ENCODE measurements at places on chromosomes 4 and X. TPM values are rescaled to one million over a fixed set of nuclear protein-coding genes. Genes with fewer than 3 reads are reported as not detected.

- no peak for DNase-seq
Measured at GRCh38 chr4:150150629-150151062, 72.4 kb downstream of the DCLK2 start.

DNA sequence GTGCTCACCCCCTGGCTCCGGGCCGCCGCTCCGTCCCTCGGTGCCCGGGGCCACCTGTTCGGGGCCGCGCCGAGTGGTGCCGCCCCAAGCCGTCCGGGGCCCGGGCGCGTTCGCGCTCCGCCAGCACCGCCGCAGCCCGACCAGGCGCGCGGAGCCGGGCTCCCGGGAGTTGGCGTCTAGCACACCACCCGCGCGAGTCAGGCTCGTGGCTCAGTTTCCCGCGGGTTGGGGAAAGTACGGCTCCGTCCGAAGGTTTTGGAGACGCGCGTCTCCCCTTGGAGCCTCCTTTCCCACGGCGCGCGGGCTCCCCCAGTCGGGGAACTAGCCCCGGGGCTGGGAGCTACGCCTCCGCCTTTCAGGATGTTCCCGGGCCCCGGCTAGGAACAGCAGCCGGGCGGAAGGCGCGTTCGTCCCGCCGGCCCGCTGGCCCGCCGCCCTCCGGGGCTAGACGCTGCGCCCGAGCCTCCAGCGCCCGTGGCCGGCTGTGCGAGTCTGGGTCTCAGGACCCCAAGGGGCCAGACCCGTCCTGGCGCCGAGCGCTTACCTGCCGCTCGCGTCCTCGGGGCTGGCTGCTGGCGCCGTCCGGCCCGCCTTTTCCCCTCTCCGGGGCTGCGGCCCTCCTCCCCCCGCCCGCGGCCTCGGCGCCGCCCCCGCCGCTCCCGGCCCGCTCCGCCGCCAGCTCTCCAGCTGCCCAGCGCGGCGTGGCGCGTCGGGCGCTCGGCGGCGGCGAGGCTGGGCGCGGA lies at the start of gene ADGRG2:
ADGRG2 (minus strand) TSS at position 571 of the 743 bp plus-strand sequence. CDS start 53,634 bp downstream, outside the sequence.
- DNase-seq, result no peak

Gene USP17L25
- not detected for total RNA-seq

GRCh38 chr4:68349279-68349648 lies 626 bp downstream of the YTHDC1 start:
- DNase-seq, result no peak

DNA sequence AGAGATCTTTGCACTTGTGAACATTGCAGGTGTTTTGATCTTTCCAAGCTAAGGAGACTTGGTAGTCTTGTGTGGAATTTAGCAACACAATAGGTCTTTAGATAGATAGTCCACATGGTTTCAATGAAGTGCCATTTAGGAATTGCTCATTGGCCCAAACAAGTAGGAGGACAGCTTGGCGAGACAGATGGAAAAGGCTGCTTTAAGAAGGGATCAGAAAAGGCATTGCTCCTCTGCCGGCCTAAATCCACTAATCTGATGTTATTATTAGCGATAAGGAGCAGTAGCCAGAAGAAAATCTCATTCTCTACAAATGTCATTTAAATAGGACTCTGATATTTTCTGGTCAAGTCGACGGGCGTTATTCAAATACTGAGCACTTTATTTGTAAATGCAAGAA lies 99.7 kb downstream of the AFF2 start:
- DNase-seq, result no peak

DNA sequence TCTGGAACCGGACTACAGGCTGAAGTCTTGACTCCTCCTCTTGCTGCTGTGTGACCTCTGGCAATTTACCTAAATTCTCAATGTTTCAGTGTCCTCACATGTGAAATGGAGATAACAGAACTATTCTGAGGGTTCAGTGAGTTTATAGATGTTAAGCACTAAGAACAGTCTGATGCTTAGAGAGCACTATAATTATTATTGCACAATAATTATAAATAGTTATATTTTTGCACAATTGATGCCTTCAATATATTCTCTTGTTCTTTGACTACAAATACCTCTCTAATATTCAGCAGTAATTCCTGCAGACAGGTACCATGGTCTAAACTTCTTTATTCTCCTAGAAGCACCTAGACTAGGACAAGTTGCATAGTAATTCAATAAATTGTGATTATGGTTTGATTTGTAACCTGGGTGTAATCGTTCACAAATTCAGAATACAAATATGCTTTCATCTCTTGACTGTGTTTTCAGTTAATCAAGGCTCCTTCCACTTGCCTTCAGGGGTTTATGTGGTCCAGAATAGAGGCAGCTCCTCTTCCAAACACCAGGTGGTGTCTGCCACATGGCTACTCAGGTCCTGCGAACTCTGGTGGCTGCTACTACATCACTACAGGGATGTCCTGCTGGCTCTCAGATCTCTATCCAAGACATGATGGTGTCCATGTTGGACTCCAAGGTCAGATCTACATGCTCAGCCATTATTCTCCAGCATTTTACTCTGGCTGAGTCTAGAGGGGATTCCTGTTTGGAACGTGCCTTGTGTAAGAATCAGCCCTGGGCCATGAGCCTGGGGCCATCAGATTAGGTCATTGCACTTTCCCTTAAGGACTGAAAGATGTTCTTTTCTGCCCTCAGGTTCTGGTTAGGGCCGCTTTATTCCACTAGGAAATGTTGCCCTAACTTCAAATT lies 103.4 kb downstream of the QRFPR start:
- peak; percentile 50 for DNase-seq

All from activated CD4-positive, alpha-beta T cell treated with anti-CD3 and anti-CD28 coated beads, Interleukin-2, amount 10 ng/mL, durations not matched to agents 24 days and 14 days (primary cell).